ENCODE measurements at places on chromosomes 3 and 15. TPM values are rescaled to one million over a fixed set of nuclear protein-coding genes. Genes with fewer than 3 reads are reported as not detected.

DNA sequence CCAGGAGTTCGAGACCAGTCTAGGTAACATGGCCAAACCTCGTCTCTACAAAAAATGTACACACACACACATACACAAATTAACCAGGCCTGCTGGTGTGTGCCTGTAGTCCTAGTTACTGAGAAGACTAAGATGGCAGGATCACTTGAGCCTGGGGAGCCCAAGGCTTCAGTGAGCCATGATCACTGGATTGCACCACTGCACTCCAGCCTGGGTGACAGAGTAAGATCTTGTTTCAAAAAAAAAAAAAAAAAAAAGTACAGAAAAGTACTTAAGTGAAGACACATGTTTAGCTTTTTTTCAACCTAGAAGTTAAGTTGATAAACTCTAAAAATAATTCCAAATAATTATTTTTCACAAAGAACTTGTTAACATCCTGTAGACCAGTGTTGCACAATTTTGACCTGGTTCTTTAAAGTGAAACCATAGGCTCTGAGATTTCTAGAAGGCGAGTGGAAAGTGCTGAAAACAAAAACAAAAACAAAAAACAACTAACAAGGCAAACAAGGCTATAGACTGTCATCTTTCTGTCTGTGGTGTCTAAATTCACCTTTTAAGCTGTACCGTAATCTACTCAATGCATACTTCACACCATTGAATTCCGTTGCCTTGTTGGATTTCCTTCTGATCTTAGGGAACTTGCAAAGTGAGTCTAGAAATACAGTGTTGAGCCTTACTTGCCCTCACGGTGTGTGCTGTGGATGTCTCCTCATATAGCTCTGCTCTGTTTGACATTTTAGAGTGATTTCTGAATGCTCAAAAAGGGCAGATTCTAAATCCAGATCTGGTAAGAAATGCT, 63.5 kb downstream of the CHST2 start:
- H3K27me3 ChIP-seq, result peaks cover 16% of the 10 kb centered on the region
- no peak for DNase-seq
- no peak overlapping the region for H3K27ac ChIP-seq
- H3K4me3 ChIP-seq, result no peak overlapping the region
- no peaks in the 10 kb centered on the region for H3K4me1 ChIP-seq

DNA sequence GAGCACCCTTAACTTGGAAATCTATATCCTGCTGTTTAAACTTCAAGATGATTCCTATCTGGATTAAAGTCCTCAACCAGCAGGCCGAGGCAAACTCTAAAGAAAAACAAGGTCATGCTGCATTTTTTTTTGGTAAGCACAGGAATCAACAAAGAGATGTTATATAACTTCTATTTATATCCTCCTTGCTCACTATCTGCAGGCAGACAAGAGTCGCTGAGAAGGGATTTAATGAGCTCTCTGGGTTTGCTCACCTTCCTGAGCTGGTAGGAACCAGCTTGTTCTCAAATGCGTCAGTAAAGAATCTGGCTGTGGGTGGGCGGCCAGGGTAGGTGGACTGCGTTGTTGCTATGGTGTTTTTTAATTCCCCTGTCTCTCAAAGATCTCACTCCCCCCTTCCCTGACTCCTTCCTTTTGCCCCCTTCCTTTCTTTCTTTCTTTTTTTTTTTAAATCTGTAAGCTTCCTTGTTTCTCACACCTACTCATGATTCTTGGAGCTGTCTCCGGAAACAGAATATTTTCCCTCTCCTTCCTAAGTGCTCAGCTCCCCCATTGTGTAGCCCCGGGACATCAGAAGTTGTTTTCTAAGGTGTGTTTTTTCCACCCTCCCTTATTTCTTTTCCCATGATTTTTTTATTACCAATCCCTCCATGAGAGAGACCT, 228.8 kb upstream of the BHLHE40 start:
- H3K36me3 ChIP-seq, result peaks cover 19% of the 10 kb centered on the region
- peak overlapping the region; percentile 69 for H3K4me3 ChIP-seq
- H3K27ac ChIP-seq, result peak overlapping the region; percentile 99
- H3K4me1 ChIP-seq, result peaks cover 50% of the 10 kb centered on the region
- H3K27me3 ChIP-seq, result no peaks in the 10 kb centered on the region

DNA sequence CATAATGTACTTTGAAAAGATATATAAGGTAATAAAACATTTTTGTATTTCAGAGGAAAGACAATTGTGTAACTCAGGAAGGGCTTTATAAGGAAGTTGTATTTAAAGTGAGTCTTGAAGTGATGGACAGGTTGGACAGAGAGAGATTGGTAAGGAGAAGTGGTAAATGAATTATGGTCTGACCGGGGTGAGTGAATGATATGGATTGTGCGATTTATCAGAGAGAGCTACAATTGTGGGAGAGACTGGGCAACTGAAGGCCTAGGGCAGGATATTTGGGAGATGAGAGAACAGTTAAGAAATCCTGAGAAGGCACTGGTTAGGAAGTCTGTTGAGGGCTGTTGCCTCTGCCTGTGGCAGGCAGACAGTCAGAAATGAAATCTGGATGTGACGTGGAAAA, 14.8 kb downstream of the IL1RAP start:
- no peak overlapping the region for H3K4me3 ChIP-seq
- no peaks in the 10 kb centered on the region for H3K27me3 ChIP-seq
- DNase-seq, result no peak
- H3K27ac ChIP-seq, result peak overlapping the region; percentile 17
- H3K36me3 ChIP-seq, result peaks cover 53% of the 10 kb centered on the region
- peaks cover 74% of the 10 kb centered on the region for H3K4me1 ChIP-seq

DNA sequence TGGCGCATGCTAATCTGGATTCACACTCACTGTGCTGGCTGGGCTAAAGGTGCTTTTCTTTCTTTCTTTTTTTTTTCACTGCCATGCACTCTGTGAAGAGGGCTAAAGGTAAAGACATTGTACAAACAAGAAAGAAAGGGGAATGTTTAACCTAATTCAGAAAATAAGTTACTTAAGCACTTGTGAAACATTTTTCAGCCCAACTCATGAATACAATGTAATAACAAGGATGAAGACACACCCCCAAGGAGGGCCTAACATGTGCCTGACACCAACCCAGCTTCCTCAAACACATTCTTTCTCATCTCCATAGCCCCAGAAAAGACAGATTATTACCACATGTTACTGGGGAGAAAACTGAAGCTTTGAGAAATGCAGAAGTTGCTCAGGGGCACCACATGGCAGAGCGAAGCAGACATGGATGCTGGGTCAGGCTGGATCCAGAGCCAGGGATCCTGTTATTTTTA, 5.7 kb downstream of the STIMATE start:
- H3K36me3 ChIP-seq, result peaks cover 5% of the 10 kb centered on the region
- no peaks in the 10 kb centered on the region for H3K4me1 ChIP-seq
- H3K4me3 ChIP-seq, result no peak overlapping the region
- H3K27me3 ChIP-seq, result no peaks in the 10 kb centered on the region
- H3K27ac ChIP-seq, result no peak overlapping the region
- no peak for DNase-seq

DNA sequence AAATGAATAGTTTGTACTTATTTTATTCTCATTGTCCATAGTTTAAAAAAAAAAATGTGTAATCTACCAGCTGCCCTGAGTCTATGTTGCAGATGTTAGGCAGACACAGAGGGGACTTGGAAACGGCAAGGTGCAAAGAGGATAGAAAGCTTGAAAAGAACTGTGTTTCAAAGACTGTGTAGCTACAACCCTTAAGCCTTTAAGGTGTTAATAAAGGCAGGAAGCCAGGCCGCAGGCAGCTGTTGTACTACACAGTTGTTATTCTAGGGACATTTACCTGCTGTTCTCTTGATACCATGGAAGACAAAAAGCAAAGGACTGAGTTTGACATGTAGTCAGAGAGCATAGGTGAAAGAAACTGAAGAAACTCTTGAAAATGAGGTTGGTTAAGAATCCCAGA, 440.0 kb downstream of the TUSC7 start:
- no peak overlapping the region for H3K27ac ChIP-seq
- no peaks in the 10 kb centered on the region for H3K27me3 ChIP-seq
- no peaks in the 10 kb centered on the region for H3K4me1 ChIP-seq
- DNase-seq, result no peak
- no peaks in the 10 kb centered on the region for H3K36me3 ChIP-seq

DNA sequence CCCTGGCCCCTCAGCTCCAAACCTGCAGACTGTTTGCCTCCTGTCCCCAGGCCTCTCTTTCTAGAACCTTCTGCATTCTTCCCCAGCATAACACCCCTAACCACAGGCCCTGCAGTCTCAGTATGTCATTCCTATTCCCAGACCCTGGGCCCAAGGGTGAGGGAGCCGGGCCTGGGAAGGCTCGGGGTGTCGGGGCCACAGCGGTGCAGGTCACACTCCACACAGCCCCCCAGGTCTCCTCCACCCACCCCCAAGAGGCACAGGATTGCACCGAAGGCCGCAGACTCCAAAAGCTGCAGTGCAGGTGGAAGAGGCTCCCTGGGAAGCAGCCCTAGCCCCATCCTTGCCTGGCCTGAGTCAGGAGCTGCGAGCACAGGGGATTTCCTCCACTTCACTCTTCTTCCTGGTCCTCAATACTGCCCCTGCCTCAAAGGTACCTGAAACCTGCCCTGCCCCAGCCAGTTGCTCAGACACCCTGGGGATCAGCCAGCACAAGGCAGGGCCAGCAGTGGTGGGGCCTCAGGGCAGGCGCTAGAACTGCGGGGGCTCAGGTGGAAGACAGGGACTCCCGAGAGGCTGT, 31.1 kb downstream of the TNK2 start:
- peak; percentile 36 for DNase-seq
- H3K27ac ChIP-seq, result peak overlapping the region; percentile 53
- H3K36me3 ChIP-seq, result peaks cover 23% of the 10 kb centered on the region
- H3K4me3 ChIP-seq, result peak overlapping the region; percentile 87

- H3K4me3 ChIP-seq, result no peak overlapping the region
- no peaks in the 10 kb centered on the region for H3K27me3 ChIP-seq
- H3K4me1 ChIP-seq, result no peaks in the 10 kb centered on the region
- peaks cover 88% of the 10 kb centered on the region for H3K36me3 ChIP-seq
Observed at GRCh38 chr15:59160880-59161593, 45.6 kb upstream of the LDHAL6B start.

GRCh38 chr3:65037861-65038260, 350.1 kb upstream of the ADAMTS9 start:
- H3K4me1 ChIP-seq, result no peaks in the 10 kb centered on the region

- no peaks in the 10 kb centered on the region for H3K27me3 ChIP-seq
- no peaks in the 10 kb centered on the region for H3K4me1 ChIP-seq
- H3K27ac ChIP-seq, result no peak overlapping the region
- H3K4me3 ChIP-seq, result no peak overlapping the region
- no peak for DNase-seq
- no peaks in the 10 kb centered on the region for H3K36me3 ChIP-seq
Observed at GRCh38 chr3:45434996-45435395, 46.6 kb downstream of the LARS2 start.

- no peaks in the 10 kb centered on the region for H3K4me1 ChIP-seq
- no peaks in the 10 kb centered on the region for H3K36me3 ChIP-seq
- H3K27me3 ChIP-seq, result peaks cover 22% of the 10 kb centered on the region
- H3K27ac ChIP-seq, result no peak overlapping the region
Observed at GRCh38 chr15:44802336-44802735, 66.0 kb downstream of the TRIM69 start.

GRCh38 chr3:132912416-132912753, 125.8 kb upstream of the TMEM108 start:
- H3K27me3 ChIP-seq, result peaks cover 11% of the 10 kb centered on the region
- no peaks in the 10 kb centered on the region for H3K4me1 ChIP-seq
- DNase-seq, result no peak
- H3K4me3 ChIP-seq, result no peak overlapping the region

DNA sequence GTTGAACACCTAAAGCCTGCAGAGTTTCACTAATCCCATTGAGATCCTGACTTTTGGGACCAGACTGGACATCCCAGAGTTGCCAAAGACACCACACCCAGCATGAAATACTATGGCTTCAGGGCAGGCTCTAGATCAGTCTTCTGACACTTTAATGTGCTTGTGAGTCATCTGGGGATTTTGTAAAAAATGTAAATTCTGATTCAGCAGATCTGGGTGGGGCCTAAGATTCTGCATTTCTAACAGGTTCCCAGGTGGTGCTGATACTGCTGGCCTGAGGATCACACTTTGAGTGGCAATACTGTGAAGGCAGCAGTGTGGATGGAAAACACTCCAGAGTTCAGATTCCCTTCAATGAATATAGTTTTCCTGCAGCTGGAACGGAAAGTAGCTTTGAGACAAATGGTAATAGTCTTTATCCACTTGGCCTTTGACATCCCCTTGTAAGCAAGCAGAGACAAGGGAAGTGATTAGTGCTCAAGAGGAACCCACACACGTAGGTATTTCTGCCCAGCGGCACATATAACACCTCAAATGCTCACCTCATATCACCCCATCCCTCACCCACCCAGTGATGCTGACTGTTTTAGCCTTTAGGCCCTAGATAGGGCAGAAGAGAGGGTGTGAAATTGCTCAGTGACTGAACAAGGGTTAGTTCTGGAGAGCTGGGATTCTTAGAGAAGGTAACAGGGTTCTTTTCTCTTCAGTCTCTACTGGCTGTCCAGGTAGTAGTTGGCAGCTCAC, 51.5 kb upstream of the GSK3B start:
- DNase-seq, result peak; percentile 31
- H3K27me3 ChIP-seq, result no peaks in the 10 kb centered on the region
- peak overlapping the region; percentile 73 for H3K27ac ChIP-seq
- H3K4me3 ChIP-seq, result no peak overlapping the region

DNA sequence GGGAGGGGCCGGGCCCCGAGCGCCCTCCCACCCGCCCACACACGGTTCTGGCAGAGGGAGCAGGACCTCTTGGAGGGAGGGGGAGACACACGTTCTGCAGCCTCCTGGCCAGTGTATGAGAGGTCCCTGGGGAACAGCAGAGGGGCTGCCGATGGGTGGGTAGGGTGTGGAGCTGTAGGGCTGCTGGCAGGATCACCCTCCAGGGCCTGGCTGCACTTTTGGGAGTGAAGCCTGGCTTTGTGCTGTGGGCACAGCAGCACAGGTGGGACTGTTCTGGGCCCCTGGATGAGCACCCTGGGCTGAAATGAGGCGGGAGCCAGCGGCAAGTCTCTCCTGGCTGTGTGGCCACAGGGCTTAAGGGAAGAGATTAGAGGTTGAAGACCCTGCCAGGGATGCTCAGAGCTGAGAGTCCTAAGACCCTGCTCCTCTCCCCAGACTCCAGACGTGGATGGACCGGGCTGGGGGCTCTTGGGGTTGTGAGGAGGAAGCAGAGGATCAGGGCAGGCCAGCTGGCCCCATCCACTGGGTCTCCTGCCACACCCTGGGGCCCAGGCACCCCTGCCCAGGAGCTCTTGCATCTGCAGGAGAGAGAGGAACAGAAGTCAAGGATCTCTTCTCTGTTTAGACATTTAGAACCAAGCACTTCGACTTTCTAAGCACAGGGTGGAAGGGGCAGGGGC, 45.2 kb downstream of the RGMA start:
- H3K27me3 ChIP-seq, result peaks cover 83% of the 10 kb centered on the region
- no peak for DNase-seq
- no peak overlapping the region for H3K27ac ChIP-seq
- H3K4me3 ChIP-seq, result no peak overlapping the region
- H3K36me3 ChIP-seq, result no peaks in the 10 kb centered on the region

Gene PLSCR2
- 2.9 TPM for total RNA-seq

Gene AGBL1
- not detected for total RNA-seq

Gene ROPN1B
- 0.92 TPM for total RNA-seq

Gene LRRIQ4
- 0.27 TPM for total RNA-seq

Gene CSTA
- not detected for total RNA-seq

Gene KIF15
- total RNA-seq, result 17.0 TPM

Gene CDC25A
- 15.2 TPM for total RNA-seq

All from Calu3 (cell line).